ENCODE measurements at places on chromosomes 7 and 10.

DNA sequence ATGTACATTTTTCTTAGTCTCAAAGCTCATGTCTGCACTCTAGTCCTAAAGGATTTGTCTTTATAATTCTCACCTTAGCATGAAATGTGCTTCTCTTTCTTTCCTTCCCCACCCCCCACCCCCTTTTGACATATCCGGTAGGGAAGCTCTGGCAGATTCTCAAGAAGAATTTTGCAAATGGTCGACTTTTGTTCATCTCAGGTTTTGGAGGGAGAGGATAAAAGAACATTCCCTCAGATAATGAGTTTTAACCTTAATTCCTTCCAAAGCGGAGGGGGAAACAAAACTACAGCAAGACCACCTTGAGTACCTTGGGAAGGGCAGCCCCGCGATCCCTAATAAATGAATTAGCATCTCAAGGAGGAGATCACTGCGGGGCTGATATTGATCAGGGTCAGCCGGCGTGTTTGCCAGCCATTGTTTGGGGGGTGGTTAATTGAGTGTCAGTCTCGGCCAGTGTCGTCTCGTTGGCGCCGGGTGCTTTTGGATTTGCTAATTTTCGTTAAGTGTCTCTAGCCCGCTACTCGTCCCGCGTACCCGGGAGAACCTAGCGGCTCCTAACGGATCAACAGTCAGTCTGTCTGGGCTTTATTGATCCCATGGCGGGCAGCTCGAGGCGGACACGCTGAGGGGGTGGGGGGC lies 874 bp upstream of the BAMBI start:
- peak; percentile 55 for DNase-seq

- no peak for DNase-seq
Measured at GRCh38 chr7:85730012-85730411, 543.2 kb upstream of the SEMA3D start.

DNA sequence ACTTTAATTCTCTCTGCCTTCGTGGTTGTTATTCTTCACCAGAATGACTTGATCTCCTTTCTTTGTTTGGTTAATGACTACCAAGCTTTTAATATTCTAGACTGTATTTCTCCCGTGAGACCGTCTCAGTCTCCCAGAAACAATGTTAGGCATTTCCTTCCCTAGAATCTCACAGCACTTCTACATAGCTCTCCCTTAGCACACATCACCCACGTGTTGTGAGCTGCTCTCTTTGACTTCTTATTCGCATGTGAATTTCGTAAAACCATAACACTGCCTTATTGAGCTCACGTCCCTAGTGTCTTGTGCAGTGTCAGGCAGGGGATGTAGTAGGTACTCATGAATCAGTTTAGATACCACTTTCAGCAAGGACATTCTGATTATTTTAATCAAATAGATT lies 57.5 kb upstream of the MGAM2 start:
- no peak for DNase-seq

DNA sequence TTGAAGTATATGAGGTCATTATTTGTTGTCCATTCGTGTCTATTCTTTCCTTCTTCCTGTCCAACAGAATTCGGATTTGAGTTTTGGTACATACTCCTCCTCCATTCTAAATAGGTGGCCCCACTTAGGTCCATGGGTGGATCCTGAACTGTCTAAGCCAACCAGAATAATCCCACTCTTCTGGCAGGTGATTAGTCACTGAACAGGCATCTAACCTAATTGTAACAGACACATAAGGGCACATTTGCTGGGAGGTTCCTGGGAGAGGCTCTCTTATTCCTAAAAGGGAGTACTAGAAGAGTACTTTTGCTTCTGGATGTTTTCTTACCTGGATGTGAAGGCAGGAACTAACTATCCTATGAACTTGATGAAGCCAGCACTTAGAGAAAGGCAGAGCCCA lies 16.8 kb downstream of the LRRC72 start:
- DNase-seq = no peak

GRCh38 chr10:75639736-75640135 lies 208.3 kb downstream of the LRMDA start:
- DNase-seq = no peak
